CD8-positive, alpha-beta memory T cell (primary cell): ENCODE measurements at places on chromosomes 1 and 21.

- DNase-seq, result no peak
These were observed 14.6 kb upstream of the OR2L5 start for GRCh38 chr1:247998811-247999210.

- no peak for DNase-seq
These were observed 6.5 kb downstream of the INSRR start for GRCh38 chr1:156852418-156852874.

GRCh38 chr1:83818916-83819315, 180.0 kb downstream of the TTLL7 start:
- DNase-seq, result no peak

DNA sequence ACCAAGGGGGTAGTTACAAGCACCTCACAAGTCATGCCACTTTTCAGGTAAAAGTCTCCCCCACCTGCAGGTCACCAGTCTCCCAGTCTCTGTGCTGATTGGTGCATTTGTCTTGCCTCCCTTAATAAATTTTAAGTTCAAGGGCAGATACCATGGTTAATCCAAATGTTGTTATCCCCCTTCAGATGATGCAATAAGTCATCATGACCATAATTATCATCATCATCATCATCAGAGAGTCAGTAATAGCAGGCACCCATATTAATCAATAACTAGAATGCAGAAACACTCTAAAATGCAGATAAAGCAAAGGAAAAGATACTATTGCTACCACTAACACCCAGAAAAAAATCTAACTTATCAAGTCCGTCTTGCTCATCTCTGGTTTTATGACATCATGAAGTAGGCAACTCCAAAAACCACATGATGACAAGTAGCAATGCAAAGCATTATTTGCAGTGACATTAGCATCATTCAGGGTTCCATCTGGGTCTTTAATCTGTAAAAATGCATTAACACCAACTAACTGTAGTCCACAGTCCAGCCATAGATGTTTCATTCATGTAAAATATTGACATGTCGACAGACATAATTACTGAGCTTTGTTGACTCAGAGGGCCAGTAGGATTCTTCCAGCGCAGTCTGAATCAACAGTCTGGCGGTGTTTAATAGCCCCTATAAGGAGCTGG, 492.0 kb upstream of the RUNX1 start:
- DNase-seq, result no peak

DNA sequence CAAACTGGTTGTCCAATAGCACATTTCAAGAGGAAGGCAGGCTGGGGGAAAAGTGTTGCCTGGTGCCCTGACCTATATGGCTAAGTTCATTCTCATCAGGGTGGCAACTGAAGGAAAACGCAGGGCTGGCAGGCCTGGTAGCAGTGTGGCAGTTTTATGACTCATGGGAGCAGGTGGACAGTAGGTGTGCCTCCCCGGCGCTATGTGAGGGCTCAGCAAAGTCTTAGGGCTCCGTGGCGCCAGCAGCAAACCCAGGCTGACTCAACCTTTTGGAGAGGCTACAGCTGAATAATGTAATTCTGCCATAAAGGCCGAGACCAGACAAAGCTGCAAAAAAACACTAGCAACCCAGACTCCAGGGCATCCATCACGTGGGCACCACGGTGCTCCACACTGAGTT, 23.6 kb downstream of the GADD45A start:
- DNase-seq, result no peak

- no peak for DNase-seq
These were observed 38.5 kb downstream of the B3GALT5 start for GRCh38 chr21:39651206-39651605.
